ENCODE measurements at places on chromosomes 7 and 10.

GRCh38 chr7:30104157-30104556 is 30.6 kb upstream of the MTURN start:
- no peak for DNase-seq

DNA sequence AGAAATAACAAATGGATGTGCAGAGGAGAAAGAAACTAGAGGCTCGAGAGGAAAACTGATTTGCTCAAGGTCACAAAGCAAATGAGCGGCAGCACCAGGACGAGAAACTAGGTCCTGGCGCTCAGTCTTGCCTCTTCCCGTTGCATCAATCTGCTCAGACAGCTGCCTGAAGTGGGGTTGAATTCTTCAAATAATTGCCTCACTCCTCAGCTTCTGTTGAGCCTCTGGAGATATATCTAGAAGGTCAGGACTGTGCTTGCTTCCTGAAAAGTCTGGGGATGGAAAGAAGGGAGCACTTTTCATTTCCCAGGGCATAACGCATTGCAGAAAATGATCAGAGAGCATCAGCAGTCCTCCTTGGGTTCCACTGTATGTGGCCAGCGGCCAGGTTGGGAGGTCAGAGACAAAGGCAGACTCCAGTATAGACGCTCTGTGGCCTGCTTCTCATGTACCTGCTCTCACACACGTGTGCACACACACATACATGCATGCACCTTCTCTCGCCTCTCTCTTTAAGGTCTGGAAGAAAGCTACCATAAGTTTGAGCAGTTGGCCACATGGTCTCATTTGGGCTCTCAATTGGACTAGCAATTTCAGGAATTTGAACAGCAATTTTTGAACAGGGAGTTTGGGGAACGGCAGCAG is 83.7 kb upstream of the DUSP5 start:
- no peak for DNase-seq

DNA sequence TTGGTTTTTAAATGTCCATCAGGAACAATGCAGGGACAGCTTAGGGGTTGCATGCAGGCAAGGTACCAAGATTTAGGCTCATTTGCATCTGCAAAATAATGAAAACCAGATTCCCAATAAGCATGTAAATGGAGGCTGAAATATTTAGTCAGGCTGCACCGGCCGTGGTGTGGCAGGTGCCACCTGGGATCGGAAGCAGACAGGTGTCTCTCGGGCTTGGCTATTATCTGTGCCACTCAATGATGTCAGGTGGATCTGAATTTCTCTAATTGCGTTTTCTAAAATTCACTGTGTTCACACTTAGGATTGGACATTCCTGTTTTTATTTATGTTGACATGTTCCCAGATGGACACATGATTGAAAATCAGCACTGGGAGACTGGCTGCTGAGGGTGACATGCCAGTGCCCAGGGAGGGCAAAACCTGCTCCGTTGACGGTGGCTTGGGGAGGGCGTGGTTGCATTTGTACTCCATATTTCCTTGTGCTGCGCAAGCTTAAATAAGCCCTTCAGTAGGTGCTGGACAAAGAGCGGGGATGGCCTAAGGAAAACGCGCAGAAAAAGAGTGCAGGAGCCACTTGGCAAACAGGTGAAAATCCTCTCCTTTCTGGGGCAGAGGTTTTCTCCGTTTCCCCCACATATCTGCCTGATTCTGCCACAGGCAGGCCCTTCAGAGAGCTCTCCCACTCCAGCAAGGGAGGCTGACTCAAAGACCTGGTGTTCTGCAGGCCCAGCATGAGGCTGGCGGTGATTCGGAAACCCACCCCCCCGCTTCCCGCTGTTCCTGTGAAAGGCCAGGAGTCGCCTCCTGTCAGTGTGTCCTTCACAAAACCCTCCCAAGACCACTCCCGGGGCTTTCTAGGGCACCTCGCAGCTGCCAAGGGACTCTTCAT is 142.5 kb downstream of the WDR37 start:
- no peak for DNase-seq

GRCh38 chr10:65419629-65420028 is 1506.2 kb upstream of the LRRTM3 start:
- no peak for DNase-seq

GRCh38 chr7:35370687-35371086 is 116.8 kb upstream of the TBX20 start:
- no peak for DNase-seq

- no peak for DNase-seq
Observed at GRCh38 chr7:26858241-26858715, 6.1 kb downstream of the SKAP2 start.

- DNase-seq, result no peak
Observed at GRCh38 chr10:129345763-129346162, 121.3 kb upstream of the MGMT start.

- DNase-seq, result no peak
Observed at GRCh38 chr7:110867771-110868170, 223.2 kb upstream of the LRRN3 start.

DNA sequence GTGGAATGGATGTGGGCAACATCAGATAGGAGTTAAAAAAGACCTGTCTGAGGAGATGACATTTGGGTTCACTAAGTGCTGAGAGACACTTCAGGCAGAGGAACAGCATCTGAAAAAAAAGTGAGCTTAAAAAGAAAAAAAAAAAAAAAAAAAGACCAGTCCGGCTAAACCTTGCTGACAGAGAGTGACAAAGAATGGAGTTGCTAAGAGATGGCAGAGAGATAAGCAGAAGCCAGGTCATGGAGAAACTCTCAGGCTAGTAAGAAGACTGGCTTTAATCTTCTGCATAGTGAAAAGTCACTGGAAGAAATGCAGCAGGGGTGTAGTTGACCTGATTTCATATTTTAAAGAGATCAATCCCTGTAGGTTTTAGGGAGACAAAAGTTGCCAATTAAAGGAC is 711.1 kb upstream of the SEMA3D start:
- DNase-seq, result no peak

DNA sequence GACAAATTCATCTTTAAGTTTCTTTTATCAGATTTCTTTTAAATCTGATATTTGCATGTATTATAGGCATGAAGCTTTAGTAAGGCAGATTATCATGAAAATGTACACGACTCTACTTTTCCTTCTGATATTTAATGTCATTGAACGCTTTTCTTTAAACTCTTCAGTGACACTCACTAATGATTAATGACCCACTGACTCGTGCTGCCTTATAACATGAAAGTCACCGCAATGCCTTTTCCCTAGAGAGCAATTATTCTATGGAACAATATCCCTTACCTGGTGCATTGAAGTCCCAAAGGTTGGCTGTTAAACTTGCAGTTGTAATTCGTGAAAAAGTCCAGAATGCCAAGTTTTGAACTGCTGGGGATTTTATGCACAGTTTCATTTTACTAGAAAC is 33.4 kb upstream of the HGF start:
- no peak for DNase-seq

- DNase-seq, result no peak
Observed at GRCh38 chr7:92669616-92670165, 79.5 kb upstream of the FAM133B start.

- DNase-seq, result no peak
Observed at GRCh38 chr7:112204499-112205342, 1.5 kb downstream of the DOCK4 start.

DNA sequence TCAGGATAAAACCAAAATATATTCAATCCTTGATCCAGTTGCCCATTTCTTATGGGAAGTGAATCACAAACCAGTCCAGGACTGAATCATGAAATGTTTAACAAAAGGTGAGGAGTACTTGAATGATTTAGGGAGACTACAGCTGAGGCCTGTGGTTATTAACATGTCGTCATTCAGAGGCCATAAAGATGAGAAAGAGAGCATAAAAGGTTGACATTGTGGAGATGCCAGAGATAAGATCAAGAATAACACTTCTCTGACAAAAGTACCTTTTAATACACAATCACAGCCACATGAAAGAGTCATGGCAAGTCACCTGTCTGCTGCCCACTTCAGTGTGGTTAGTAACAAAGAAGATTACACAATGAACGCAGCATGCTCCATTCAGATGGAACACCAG is 1195.7 kb upstream of the SORCS1 start:
- no peak for DNase-seq

DNA sequence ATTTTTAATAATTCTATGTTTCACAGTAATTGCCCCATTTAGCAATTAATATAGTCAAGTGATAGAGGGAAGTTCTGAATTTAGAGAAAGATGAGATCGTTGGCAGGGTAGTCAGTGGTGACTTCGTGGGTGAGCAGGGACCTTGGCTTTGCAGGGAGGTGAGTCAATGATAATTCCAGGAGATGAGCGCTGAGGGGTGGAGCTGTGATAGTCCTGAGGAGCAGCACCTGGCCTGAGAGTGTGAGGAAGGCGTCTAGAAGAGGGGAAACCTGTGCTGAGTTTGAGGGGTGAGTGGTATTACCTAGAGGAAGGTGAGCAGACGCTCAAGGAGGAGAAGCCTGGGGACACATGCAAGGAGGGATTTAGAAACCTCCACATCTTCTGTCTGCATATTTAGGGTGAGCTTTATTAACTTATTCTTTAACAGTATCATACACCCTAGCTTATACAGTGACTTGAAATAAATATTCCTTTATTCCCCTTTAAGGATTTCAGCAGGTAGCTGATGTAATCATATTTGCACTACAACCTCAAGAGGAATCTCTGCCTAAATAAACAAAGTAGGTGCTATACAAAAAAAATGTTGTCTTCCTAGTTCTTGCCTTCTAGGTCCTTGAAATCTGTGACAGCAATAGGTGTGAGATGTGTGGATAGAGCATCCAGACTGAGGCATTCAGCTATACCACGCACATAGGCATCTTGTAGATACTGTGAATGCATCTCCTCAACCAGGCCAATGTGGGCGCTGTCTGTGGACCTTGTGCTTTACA is 2.1 kb upstream of the TRIL start:
- DNase-seq, result no peak

DNA sequence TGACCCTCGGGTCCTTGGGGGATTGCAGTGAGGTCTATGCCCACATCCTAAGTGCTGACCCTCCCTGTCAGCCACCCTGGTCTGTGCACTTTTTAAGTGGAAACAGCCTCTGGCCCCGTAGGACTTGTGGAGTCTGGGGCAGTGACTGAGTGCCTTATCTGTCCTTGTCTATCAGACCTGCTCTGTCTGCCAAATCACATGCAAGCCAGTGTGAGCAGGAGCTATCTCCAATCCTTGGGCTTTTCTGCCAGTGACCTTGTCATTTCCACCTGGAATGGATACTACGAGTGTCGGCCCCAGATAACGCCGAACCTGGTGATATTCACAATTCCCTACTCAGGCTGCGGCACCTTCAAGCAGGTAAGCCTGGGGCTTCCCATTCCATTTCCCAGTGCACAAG is 62.7 kb downstream of the C10orf120 start:
- DNase-seq, result no peak

- DNase-seq, result no peak
Observed at GRCh38 chr10:15817409-15818046, 42.8 kb downstream of the MINDY3 start.

DNA sequence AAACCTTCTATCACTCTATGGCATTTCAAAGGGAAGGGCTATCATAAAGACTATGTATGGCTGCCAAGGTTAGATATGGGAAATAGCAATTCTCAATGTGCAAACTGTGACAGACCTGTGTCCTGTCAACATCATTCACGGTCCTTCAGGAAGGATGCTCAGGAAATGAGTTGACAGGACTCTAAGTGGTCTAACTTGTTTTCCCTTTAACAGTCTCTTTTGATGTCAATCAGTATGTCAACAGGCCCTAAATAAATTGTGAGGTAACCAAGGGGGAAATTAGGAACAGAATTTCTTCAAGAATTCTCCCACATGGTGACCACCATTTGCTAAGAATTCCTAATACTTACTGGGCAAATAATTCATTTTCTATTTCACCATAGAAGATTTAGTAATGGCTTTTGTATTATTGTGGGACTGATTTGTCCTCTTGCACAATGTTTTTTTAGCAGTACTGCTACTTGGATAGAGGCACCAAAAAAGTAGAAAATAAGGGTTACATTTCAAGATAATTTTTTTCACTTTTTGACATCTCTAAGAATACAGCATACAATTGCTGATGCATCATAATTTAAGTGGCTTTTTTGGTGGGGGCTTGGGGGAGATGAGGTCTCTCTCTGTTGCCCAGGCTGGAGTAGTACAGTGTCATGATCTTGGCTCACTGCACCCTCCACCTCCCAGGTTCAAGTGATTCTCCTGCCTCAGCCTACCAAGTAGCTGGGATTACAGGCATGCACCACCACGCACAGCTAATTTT is 275.8 kb downstream of the CACNA2D1 start:
- no peak for DNase-seq

GRCh38 chr7:151665368-151665767 is 145.7 kb upstream of the RHEB start:
- DNase-seq, result no peak

DNA sequence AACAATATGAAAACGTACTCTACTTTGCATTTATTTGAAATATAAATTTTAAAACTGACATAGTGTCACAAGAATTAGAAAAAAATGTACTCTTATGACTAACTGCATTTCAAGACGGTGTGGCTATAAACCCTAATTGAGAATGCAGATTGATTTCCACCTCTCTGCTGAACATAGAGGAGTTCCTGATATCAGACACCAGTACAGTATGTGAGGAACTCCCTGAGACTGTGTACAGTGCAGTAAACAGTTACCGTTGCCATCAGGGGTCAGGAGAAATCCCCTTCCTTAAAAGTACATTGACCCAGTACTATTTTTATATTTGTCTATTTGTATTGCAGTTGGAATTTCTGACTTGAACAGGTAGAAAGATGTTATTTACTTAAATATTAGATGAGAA is 61.8 kb upstream of the DKK1 start:
- DNase-seq, result no peak

GRCh38 chr7:7237201-7237977 is 55.0 kb downstream of the C1GALT1 start:
- DNase-seq, result no peak

DNA sequence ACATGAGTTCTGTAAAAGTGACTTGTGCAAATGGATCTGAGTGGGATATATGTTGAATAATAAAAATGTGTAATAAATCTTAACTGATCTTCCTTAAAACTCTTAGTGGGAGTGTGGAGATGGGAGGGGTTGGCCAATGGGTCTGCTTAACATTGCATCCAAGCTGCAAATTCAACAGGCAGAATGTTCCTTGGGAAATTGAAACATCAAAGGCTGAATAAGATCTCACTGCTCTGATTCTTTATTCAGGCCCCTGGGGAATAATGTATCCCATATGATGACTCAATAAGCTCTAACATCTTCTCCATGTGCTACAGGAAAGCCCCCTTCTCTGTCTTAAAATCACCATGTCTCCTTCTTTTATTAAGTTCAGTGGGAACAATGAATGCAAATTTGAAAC is 373.2 kb upstream of the PODXL start:
- no peak for DNase-seq

- DNase-seq, result no peak
Observed at GRCh38 chr10:9437131-9437530, 1382.6 kb downstream of the GATA3 start.

GRCh38 chr7:128321044-128321422 is 22.7 kb downstream of the RBM28 start:
- no peak for DNase-seq

DNA sequence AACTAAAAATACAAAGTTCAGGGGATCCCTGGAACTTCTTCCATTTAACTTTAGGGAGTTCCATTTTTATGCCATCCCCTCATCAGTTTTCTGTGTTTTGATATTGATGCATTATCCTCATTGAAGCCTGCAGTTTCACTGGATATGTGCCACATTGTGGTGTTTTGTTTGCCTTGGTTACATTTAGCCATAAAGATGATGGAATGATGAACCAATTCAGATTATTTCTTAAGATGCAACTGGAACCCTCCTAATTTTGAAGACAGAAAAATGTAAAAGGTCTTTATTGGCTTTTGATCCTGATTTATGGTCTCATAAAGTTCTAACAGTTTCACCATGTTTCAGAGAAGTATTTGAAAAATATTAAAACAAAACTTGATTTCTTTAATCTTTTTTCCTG is 314.2 kb upstream of the KLF6 start:
- DNase-seq, result no peak

- no peak for DNase-seq
Observed at GRCh38 chr10:132362151-132362611, 30.2 kb downstream of the LRRC27 start.

Measured in activated T-helper 9 cell treated with anti-CD3 and anti-CD28 coated beads, Interleukin-2, amount 50 U/mL, for 16 hours (primary cell).